Activated T-cell treated with anti-CD3 and anti-CD28 coated beads for 4 hours (primary cell): ENCODE measurements at places on chromosomes 1 and 21.

- no peak for DNase-seq
These were observed 50.8 kb downstream of the CHD5 start for GRCh38 chr1:6129313-6129712.

DNA sequence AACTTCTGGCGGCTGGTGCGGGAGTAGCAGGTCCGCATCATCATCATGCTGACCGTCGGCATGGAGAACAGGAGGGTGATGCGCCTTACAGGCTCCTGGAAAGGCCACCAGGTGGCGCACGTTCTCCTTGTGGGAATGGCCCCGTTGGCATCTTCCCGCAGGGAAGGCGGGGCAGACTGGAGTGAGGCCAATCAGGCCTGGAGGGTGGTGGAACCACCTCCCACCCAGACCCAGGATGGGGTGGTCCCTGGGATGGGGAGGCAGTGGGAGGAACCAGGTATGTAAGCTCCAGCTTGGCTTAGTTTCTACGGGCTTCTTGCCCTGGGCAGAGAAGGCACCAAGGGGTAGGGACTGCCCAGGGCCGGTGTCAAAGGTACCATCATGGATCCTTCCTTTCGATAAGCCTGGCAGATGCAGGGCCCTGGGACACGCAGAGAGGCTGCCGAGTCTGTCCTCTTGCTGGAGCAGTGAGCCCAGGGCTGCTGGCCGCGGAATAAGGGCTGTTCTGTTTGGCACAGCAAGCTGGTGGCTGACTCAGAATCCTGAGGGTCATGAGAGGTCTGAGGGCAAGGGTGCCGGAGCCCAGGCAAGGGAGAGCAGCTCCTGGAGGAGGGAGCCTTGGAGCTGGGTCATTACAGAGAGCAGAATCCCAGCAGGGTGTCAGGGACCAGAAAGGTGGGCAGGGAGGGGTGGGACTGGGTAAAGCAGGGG, 8.7 kb upstream of the LGR6 start:
- peak; percentile 52 for DNase-seq

GRCh38 chr1:237411621-237412020, 369.6 kb downstream of the RYR2 start:
- DNase-seq, result no peak

DNA sequence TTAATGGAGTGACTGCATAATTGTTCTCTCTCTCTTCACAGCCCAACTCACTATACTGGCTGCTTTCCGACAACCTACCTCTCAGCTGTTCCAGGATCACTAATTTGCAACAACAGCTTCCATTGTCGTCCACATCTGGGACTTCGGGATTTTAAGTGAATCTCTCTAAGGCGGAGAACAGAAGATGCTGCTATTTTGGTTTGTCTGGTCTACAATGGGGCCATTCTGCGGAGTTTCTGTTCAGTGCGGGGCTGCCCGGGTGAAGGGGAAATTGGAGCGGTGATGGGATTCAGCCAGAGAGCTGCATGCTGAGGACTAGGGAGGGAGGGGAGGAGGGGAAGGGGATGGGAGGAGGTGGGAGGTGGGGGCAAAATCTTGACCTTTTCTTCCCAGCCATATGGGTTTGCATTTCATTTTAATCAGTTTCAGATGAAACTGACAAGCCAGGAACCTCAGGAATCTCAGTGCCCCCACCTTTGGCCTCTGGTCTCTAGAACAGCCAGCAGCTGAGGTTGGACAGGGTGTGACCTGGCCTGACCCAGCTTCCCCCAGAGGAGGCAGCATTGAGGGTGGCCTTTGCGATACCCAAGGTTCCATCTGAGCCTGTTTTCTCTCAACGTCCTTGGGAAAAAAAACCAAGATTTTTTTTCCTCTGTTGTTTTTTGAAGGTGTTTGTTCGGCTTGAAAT, 6.9 kb upstream of the SRP9 start:
- DNase-seq, result no peak

GRCh38 chr1:71916894-71917293, 365.4 kb downstream of the NEGR1 start:
- no peak for DNase-seq

- no peak for DNase-seq
These were observed 24.2 kb downstream of the PDE9A start for GRCh38 chr21:42677339-42678321.

- no peak for DNase-seq
These were observed 47.4 kb downstream of the PTPRC start for GRCh38 chr1:198686069-198686728.

- DNase-seq, result no peak
These were observed 5.9 kb downstream of the TTC39A start for GRCh38 chr1:51324251-51325010.

- DNase-seq, result no peak
These were observed 1.7 kb upstream of the TRAPPC10 start for GRCh38 chr21:44010429-44010828.

- DNase-seq, result no peak
These were observed 13.6 kb upstream of the TMPRSS2 start for GRCh38 chr21:41521489-41522027.
